ENCODE measurements at places on chromosomes 4 and X.

DNA sequence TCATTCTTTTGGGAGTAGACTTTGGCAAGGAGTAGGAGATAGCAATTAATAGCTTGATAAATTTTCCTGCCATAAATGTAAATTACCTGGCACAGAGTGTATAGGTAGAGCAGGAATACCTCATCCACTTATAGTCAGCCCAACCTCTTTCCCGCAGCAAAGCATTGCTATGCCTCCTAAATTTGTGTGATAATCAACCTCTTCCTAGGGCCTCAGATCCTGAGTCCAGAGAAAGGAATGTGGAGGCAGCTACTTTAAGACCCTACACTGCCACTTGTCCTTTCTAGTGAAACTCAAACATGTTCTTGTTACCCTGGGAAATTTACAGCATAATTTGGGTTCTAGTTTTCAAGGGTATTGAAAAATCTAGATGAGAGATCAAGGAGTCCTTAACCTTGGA lies 919.0 kb downstream of the RAPGEF2 start:
- no peak for DNase-seq

DNA sequence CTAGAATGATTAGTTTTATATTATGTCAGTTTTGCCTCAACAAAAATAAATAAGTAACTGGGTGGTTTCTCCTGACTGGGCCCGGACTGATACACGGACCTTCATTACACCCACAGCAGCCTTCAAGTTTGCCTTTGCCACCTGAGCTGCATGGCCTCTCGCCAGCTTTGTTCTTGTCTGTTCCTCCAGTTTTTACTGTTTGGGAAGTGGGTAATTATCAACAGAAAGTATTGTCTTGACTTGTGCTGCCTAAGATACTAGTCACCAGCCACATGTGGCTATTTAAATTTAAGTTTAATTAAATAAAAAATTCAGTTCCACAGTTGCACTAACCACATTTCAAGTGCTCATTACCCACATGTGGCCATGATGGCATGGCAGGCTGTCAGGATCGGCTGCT lies 74.7 kb upstream of the INTU start:
- no peak for DNase-seq

DNA sequence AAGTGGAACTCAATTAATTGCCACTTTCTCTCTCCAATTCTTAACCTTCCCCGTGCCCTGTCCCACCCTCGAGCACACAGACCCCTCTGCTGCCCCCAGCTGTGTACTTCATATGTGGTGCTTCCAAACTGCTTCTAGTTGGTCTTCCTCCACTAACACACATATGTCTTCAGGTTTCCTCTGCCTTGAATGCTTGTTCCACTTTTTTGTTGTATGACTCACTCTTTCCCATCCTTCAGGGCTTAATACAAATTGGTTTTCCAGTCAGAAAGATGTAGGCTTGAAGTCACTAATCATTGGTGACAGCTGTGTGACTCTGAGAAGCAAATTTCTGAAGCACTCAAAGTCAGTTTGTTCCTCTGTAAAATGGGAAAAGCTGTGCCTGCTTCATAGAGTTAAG lies 30.6 kb downstream of the TRIM2 start:
- no peak for DNase-seq

GRCh38 chr4:8207314-8207713 lies 8.2 kb downstream of the SH3TC1 start:
- DNase-seq = no peak

- DNase-seq = no peak
Measured at GRCh38 chrX:55919367-55920221, 202.0 kb downstream of the RRAGB start.

All from upper lobe of left lung (tissue), 6 donors.